Glutamatergic neuron (in vitro differentiated cells): ENCODE measurements at places on chromosomes 6 and 20. TPM values are rescaled to one million over a fixed set of nuclear protein-coding genes. Genes with fewer than 3 reads are reported as not detected.

DNA sequence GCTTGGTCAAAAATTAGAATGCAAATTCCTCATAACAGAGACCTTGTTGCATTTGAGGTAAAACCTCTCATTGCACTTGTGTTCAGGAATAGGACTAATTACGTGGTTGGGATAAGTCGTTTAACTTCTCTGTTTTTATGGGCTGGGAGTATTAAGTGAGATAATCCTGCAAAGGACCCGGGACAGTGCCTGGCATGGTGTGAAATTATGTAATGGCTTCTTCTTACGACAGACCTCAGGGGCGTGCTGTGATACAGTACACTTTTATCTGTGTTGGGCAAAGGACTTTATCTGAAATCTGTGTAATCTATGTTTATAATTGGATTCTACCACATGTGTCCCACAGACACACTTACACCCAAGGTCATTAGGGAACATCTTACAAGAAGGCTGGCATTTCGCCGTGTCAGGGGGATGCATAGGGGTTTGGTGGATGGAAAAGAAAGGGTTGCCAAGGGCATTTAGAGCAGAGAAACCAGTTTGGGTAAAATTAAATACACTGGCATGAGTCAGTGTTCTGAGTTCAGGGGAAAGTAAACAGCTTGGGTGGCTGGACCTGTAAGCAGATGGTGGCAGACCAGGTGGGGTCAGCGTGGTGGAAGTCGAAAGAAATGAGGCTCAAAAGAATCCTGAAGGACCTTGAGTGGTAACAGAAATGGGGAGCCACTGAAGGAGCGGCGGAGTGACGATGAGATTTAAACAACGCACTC, 17.2 kb upstream of the RTF2 start:
- H3K36me3 ChIP-seq: no peaks in the 10 kb centered on the region
- H3K27me3 ChIP-seq: no peaks in the 10 kb centered on the region
- no peak overlapping the region for H3K4me3 ChIP-seq
- no peaks in the 10 kb centered on the region for H3K4me1 ChIP-seq

- H3K27me3 ChIP-seq: no peaks in the 10 kb centered on the region
- H3K4me3 ChIP-seq: no peak overlapping the region
- H3K27ac ChIP-seq: no peak overlapping the region
Measured at GRCh38 chr20:19812056-19812455, 54.0 kb downstream of the RIN2 start.

DNA sequence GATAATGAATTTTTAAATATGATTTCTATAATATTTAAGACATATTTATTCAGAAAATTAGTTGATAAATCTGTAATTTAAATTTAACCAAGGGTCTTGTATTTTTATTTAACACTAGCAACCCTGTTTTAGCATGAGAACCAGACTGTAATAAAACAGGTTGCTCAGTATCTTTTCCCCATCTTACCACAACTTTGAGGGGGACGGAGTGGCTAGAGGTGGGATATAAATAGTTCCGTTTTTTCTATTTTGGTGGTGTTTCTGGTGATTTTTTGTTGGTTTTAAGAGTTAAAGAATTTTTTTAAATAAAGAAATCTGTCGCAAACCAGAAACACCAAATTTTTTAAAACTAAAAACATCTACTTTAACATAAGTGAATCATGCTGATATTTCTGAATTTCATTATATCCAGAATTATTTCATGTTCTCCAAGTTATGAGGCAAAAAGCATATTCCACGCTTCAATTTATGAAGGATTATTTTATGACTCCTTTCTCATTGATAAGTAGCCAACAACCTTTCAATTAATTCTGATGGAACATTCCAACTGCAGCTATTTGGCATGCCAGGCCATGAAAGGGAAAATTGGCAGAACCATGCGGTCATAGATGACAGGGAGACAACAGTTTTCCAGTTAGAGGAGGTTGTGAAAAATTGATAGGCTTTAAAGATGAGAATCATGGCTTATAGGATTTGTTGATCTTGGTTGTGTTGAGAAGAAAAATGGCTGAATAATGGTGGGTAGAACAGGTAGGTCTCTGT, 151.9 kb upstream of the CARMIL1 start:
- no peak overlapping the region for H3K4me3 ChIP-seq
- DNase-seq: no peak
- no peaks in the 10 kb centered on the region for H3K27me3 ChIP-seq
- H3K27ac ChIP-seq: no peak overlapping the region
- no peaks in the 10 kb centered on the region for H3K36me3 ChIP-seq
- H3K4me1 ChIP-seq: no peaks in the 10 kb centered on the region

The TMC2 gene
- total RNA-seq: not detected
